Heart left ventricle (tissue), 16 donors: ENCODE measurements at places on chromosomes 12 and 14. TPM values are rescaled to one million over a fixed set of nuclear protein-coding genes. Genes with fewer than 3 reads are reported as not detected.

Gene B4GALNT1
- 8.8 TPM for total RNA-seq

Gene RBP5
- total RNA-seq = not detected

DNA sequence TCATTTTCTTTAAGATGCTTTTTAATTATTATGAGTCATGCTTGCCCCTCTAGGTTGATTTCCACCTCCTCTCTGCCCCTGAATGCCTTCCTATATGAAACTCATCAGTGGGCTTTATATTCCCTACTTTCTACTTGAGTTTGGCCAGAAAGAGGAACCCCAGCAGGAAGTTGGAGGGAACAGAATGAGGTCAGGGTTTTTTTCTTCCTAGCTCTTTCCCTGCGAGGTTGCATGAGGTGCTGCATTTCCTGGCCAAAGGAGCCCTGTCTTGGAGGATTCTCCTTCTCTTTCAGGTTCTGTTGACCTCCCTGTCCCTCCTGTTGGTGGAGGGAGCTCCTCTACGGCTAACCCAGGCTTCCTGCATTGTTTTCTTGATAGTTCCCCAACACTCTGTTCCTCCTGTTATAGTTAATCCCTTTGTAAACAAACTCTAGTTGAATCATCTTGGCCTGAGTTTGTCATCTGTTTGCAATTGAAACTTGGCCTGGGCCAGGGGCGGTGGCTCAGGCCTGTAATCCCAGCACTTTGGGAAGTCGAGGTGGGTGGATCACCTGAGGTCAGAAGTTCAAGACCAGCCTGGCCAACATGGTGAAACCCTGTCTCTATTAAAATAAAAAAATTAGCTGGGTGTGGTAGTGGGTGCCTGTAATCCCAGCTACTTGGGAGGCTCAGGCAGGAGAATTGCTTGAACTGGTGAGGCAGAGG, 15.3 kb upstream of the SPIC start:
- no peak for DNase-seq

DNA sequence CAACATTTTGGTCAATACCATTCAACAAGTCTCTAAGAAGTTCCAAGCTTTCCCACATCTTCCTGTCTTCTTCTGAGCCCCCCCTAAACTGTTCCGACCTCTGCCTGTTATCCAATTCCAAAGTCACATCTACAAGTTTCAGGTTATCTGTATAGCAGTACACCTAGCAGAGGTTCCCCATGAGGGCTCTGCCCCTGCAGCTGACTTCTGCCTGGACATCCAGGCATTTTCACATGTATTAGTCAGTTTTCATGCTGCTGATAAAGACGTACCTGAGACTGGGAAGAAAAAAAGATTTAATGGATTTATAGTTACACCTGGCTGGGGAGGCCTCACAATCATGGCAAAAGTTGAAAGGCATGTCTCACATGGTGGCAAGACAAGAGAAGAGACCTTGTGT, 10.2 kb upstream of the PLA2G1B start:
- DNase-seq = no peak

DNA sequence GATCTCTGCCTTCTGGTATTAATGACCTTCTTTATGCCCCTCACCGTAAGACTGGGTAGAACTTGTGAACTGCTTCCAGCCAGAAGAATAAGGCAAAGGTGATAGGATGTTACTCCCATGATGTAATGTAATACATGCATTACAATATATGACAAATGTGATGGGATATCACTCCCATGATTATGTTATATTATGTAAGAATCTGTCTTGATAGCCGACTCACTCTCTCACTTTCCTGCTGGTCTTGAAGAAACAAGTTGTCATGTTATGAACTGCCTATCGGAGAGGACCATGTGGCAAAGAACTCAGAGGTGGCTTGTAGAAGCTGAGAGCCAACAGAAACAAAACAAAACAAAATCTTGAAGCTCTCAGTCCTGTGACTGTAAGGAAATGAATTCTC, 30.6 kb upstream of the OSBPL8 start:
- no peak for DNase-seq

DNA sequence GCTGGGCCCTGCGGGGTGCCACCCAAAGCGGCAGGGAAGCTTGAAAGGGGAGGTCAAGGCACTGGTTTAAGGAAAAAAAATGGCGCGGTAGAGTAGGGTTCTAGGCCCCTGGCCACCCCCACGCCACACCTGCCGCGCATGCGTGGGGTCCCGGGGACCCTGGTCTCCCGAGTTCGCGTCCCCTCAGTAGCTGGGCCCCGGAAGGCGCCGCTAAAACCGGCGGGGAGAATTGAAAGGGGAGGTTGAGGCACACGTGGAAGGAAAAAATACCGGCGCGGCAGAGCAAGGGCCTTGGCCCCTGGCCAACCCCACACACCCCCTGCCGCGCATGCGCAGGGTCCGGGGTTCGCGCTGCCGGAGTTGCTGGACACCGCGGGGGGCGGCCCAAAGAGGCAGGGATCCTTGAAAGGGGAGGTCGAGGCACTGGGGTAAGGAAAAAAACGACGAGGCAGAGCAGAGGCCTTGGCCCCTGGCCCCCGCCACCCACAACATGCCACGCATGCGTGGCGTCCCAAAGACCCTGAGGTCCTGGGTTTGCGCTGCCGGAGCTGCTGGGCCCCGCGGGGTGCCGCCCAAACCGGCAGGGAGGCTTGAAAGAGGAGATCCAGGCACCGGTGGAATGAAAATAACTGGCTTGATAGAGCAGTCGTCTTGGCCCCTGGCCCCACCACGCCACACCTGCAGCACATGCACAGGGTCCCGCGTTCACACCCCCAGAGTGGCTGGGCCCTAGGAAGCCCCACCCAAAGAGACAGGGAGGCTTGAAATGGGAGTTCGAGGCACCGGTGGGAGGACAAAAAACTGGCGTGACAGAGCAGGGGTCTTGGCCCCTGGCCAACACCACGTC, 314.5 kb downstream of the ALG10 start:
- no peak for DNase-seq

GRCh38 chr12:32558903-32559302, 120.2 kb upstream of the DNM1L start:
- no peak for DNase-seq

DNA sequence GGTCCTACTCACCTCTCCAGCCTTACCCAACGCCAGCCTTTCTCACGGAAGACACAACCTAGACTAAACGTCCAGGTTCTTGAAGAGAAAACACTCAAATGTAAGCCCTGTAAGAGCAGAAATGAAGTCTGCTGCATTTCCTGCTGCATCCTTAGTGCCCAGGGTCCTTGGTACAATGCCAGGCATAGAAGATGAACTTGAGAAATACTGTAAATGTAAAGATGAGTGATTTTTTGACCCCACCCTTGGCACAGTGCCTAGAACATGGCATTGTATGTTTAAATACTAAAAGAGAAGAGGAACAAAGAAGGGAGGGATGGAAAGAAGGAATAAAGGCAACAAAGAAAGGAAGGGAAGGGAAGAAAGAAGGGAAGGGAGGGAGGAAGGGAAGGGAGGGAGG, 514.6 kb downstream of the MED13L start:
- no peak for DNase-seq

DNA sequence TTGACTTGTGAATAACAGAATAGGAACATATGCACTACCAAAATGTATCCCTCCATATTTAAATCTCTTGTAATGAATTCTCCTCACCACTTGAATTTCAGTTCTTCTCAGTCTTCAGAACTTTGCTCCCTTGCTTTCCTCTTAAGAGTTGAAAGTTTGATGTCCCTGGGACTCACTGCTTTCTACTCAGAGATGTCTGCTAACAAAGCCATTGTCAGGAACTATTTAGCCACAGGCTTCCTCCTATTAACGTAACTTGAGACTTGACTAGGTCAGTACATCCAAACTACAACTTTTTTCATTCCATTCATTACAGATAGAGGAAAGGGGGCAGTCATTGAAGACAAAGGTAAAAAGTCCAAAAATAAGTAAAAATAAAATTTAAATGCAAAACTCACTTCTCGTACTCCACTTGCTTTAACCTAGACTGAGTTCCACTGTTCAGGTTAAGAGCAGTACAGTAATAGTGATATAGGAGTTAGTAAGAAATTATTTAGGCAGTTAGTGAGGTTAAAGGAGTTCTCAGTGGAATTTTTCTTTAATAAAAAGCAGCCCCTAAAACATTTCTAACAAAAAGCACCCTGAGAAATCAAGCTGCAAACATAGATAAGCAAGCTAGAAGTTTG, 364.2 kb downstream of the SOX5 start:
- DNase-seq = no peak
